ENCODE measurements at places on chromosomes 6 and 20. TPM values are rescaled to one million over a fixed set of nuclear protein-coding genes. Genes with fewer than 3 reads are reported as not detected.

DNA sequence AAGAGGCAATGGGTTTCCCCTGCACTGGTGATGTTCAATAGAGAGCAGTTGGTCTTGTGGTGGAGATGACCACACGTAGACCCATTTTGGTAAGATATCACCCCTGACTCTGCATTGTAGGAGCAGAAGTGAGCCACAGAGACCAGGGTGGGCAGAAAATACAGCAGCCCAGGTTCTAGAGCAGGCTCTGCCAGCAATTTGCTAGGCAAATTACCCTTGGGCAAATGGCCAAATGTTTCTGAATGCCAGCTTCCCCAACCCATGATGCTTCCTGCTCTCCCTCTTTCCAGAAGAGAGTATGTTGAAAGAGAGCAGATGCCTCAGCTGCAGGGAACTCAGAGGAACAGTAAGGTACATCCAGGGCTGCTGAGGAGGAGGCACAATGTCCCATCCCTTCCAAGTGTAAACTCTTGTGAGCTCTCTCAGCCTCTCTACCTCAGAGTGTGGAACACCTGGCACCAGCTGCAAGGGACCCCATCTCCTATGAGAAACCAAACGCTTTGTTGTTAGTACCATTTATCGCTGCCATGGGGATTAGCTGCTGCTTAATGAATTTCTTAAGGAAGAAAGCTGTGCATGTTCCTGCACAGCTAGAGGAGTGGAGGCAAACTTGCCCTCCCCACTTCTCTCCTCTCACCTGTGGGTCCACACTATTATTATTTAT, 317.5 kb upstream of the MOCS1 start:
- no peak for DNase-seq

DNA sequence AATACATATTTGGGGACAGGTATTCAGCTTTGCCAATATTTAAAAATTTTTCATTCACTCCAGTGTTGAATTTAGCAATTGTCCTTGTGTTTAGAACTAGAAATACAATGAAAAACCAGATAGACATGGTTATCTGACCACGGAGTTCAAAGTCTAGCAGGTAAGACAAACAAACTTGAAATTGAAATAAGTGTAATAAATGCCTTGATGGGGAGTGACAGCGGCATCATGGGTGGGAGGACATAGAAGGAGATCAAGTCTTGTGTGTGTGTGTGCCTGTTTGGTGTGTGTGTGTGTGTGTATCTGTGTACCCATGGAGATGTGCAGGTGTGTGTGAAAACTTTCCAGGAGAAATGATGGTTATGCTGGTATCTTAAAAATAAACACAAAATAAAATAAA, 750.0 kb upstream of the CITED2 start:
- no peak for DNase-seq

Gene SLC22A3
- not detected for total RNA-seq

Gene TENT5A
- 12.0 TPM for total RNA-seq
